ENCODE measurements at places on chromosomes 6 and 20.

DNA sequence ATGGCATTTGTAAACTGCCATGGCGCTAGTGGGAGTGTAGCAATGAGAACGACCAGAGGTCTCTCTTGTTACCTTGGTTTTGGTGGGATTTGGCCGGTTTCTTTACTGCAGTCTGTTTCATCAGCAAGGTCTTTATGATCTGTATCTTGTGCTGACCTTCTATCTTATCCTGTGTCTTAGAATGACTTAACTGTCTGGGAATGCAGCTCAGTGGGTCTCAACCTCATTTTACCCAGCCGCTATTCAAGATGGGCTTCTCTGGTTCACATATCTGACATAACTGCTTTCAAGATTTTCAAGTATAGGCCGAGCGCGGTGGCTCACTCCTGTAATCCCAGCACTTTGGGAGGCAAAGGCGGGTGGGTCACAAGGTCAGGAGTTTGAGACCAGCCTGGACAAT lies 1.9 kb upstream of the SFT2D1 start:
- DNase-seq = no peak

DNA sequence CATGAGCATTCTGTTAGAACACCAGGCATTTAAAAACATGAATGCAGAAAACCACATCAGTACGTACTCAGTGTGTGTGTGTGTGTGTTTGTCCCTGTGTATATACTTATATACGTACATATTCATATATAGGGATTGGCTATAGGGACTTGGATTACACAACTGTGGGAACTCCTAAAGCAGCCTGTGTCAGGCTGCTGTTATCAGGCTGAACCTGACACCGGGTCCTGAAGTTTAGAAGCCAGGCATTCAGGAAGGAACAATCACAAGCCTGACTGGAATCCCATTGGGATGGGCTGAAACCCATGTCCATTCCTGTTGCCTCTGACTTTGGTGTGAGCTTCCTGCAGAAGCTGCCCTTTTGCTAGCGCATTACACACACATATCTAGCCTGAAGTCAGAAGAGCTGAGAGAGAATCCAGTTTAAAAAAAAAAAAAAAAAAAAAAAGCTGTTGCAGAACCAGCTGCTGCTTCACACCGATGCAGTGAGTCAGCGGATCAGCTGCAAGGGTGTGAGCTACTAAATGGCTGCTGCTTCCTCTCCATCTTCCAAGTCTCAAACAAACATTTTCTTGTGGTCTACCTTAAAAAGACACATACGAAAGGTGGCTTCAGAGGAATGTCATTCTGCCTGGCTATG lies 348.1 kb downstream of the THBS2 start:
- no peak for DNase-seq

DNA sequence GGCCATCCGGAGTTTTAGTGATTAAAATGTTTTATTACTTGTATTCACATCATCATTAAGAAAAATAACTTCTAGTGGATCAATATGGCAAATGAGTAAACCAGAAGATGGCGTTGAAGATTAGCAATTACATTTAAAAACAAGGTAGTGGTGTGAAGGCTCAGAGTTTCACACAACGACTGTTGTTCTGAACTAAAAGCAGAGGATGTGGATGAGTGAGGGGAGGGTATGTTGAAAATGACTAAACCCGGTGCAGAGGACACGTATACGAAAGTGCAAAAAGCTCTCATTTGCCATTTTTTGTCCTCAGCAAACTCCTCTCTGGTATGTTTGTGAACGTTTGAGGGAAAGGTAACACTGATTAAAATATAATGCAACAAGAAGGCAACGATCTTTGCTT lies 1.9 kb upstream of the IRF4 start:
- peak; percentile 41 for DNase-seq

DNA sequence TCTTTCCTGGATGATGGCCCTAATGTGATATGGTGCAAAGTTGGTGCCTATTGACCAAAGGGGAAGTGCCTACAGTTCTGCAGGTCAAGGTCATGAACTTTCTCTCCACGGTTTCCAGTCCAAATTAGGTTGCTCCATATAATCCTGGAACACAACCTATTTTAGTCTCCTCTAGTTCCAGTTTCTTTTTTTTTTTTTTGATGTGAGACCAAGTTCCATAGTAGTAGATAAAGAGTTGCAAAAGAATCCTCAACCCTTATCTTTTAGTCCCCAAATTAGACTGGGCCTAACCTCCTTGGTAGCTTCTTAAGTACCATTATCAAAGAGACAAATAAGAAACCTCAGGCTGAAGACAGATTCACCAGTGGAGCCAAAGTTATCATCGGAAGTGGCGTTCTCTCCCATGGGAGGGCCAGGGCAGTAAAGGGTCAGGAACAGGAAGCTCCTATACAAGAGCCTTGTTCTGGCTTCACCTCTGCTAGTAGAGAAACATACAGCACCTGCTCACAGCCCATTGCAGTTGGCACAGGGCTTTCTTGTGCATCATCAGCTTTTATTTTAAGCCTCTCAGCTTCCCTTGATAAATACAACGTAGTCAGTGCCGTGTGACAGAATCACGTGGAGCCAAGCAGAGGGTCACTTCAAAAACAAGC lies 132.2 kb upstream of the RREB1 start:
- DNase-seq = no peak

Data from CD4-positive, alpha-beta T cell treated with Interleukin-17A for 4 hours (primary cell).